ENCODE measurements at places on chromosomes 7 and 10.

- no peak for DNase-seq
Measured at GRCh38 chr10:13862546-13863233, 275.9 kb downstream of the PRPF18 start.

DNA sequence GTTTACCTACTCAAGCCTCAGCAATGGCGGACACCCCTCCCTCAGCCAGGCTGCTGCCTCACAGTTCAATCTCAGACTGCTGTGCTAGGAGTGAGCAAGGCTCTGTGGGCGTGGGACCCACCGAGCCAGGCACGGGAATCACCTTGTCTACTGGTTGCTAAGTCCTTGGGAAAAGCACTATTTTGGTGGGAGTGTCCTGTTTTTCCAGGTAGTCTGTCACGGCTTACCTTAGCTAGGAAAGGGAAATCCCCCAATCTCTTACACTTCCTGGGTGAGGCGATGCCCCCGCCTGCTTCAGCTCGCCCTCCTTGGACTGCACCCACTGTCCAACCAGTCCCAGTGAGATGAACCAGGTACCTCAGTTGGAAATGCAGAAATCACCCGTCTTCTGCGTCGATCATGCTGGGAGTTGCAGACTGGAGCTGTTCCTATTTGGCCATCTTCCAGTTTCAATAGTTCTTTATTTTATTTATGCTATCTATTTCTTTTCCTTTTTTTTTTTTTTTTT is at the start of gene HYAL4:
Gene HYAL4, plus strand, starts transcription at position 458 of the 508 bp plus-strand sequence. CDS start 23,105 bp downstream, outside the sequence.
- DNase-seq: no peak

DNA sequence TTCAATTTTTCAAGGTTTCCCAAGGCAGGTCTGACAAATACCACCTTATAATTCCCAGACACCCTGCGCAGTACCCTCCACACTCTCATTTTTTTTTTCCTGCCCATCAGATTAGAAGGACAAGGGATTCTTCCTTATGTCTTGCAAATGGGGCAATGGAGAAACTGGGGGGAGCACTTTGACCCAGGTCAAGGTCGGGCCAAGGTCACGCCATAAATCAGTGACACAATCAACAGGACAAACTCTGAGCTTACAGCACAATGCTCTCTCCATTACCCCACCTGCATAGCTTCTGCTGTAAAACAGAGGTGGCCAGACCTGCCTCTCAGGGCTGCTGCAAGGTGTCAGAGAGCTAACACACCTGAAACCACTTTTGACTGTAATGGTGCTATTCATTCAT is 254.4 kb upstream of the ZMIZ1 start:
- DNase-seq: no peak

GRCh38 chr10:117653170-117653515 is 110.6 kb downstream of the EMX2 start:
- DNase-seq: peak; percentile 61

DNA sequence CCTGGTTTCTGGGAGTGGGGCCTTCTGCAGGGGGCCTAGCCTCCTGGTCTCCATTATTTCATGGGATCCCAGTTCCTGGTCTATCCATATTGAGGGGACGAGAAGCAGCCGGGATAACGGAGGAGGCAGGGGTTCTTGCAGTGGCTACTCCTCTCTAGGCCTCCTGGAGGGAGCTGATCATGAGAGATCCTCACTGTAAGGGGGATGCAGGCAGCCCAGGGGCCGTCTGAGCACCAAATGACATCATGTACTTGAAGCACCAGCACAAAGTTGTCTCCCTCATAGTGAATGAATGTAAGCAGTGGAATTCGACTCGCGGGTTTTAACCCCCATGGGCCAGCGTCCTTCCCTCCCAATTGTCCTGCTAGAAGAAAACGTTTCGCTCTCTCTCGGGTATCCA is 964 bp upstream of the ADCY1 start:
- DNase-seq: no peak

- no peak for DNase-seq
Measured at GRCh38 chr10:120485946-120486345, 28.9 kb downstream of the PLPP4 start.

DNA sequence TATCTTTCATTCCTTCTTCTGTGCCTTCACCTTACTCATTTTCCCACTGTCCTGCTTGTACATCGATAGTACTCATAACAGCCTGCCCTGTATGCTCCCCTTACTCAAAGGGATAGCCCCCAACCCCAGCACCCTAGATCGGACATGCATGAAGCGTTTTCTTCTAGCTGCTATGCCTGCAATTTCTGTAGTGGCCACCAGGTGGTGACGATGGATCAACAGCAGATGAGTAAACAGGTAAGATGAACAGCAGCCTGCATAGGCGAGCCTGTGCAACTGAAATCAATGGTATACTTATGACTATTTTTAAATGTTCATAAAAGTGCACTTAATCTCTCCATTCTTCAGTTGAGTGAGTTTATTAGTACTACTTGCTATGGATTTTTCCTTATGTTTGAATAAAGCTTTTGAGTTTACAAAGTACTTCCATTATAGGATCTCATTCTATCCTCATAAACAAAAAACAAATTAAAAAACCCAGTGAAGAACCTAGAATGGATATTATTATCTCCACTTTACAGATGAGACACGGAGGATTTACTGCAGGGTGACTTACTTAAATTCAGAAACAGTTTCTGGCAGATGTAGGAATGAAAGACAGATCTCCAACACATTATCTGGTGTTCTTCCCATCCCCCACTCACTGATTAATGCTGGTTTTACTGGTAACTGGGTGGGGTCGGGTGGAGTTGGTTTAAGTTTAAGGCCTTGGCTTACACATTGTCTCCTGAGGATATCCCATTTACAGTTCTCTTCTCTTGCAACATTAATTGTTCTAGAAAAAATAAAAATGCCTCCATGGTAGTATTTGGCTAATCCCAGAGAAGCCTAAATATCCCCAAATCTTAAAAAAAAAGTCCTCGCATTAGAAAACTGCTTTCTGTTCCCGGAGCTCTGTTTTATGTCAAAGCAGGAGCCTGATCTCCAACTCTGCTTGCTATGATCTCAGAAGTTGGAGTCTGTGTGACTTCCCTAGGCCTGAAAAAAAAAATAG is 222.1 kb downstream of the GLI3 start:
- DNase-seq: no peak

DNA sequence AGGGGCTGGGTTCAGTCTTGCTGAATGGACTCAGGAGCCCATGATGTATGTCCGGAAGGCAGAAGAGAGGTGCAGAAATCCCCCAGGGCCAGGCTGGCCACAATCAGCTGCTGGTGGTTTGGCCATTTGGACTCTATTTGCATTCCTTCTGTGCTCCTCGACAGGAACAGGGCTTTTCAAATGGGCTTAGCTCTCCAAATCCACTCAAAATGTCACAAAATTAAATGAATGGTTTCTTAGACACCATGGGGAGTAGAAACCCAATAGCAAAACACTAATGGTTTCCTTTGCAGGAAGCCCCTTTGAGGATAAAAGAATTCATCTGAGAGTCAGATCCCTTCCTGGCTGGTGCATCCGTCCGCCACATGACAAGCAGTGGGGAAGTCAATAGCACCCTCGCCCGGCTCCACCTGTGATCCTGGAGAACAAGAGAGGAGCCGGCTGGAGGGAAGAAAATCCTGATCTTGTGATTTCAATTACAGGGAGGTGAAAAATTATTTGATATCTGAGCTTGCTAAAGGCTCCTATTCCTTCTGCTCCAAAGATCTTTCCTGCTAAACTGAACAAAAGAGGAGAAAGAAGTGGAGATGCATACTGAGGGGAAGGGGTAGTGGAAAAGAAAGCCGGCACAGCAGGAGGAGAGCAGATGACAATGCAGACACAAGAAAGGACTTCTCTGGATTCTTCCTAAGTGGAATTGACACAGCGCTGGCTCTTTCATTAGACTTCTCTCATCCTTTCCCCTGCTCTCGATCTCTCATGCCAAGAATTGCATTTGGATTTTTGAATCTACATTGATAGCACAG is 190.7 kb downstream of the C7orf25 start:
- DNase-seq: no peak

DNA sequence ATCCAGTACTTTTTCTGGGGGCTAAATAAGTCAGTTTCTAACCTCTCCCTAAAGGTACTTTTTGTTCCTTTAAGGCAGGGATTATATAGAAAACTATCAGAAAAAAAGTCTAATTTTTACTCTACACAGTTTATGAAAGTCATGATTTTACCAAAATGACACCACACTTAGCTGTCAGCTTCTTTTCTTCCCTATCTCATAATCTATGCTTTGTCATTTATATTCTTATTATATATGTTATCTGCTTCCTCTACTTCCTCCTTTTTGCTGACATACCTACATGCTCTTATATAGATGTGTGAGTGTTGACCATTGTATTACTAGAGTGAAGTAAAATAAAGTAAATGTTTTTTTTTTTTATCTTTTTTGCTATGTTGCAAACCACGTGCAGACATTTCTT is 203.9 kb upstream of the CHRM2 start:
- DNase-seq: no peak

GRCh38 chr10:6292741-6293151 is 90.0 kb downstream of the PFKFB3 start:
- DNase-seq: no peak

- no peak for DNase-seq
Measured at GRCh38 chr10:70479165-70479581, 606 bp downstream of the PALD1 start.

DNA sequence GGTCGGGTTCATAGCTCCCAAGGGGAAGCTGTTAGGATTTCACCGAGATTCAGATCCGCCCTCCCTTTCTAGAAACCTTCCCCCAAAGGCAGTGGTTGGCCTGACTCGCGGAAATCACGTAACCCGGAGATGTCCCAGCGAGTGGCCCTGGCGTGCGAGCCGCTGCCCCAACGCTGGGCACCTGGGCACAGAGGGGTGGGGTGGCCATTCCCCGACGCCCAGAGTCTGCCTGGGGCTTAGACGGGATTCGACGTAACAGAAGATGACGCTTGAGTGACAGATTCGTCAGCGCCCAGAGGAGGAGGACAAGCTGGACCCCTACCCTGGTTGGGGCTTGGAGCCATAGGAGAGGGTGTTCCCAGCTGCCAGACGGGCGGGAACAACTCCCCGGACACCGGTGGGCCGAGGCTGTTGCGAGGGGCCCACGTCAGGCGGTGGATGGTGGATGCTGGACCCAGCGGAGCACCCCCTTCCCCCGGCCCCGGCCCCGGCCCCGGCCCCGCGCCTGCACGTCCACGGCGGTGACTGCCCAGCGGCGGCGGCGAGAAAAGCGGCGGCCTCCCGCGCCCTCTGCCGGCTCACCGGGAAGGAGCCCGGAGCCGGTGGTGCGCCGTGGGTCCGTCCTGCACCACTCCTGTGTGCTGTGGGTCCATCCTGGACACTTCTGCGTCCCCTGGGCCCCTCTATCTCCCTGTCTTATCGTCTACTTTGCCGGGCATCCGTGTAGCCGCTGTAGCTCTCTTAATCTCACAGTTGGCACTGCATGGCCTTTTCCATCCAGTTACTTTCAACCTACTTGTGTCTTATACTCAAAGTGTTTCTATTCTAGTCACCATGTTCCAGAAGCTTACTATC is 35.4 kb upstream of the KNDC1 start:
- no peak for DNase-seq

DNA sequence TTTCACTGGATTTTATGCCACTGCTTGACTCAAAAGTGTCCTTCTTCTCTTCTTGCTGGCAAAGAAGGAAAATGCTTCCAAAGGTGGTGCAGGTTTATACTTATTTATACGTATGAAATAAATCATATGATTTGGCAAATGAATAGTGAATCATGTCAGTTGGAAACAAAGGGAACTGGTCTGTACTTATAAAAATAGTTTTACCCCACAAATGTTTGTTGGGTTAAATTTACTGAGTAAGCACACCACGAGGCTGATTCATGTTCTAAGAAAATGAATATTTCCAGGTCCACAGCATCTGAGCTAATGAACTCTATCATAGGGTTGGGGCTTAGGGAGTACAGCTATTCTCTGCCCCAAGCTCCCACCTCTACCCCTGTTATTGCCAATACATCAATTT is 232.2 kb downstream of the TRIL start:
- DNase-seq: no peak

- no peak for DNase-seq
Measured at GRCh38 chr10:101063050-101063525, 1.3 kb downstream of the KAZALD1 start.

- no peak for DNase-seq
Measured at GRCh38 chr10:13993169-13993568, 337.6 kb downstream of the FRMD4A start.

GRCh38 chr10:114825513-114826253 is 4.1 kb downstream of the FHIP2A start:
- DNase-seq: peak; percentile 67

DNA sequence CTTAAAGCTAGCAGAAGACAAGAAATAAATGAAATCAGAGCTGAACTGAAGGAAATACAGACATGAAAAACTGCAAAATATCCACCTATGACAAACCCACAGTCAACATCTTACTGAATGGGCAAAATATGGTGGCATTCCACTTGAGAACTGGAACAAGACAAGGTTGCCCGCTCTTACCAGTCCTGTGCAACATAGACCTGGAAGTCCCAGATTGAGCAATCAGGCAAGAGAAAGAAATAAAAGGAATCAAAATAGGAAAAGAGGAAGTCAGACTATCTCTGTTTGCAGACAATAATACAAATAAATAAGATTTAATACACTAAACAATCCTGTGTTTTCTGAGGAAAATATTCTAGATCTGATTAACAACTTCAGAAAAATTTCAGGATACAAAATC is 570.5 kb upstream of the SEMA3D start:
- DNase-seq: no peak

DNA sequence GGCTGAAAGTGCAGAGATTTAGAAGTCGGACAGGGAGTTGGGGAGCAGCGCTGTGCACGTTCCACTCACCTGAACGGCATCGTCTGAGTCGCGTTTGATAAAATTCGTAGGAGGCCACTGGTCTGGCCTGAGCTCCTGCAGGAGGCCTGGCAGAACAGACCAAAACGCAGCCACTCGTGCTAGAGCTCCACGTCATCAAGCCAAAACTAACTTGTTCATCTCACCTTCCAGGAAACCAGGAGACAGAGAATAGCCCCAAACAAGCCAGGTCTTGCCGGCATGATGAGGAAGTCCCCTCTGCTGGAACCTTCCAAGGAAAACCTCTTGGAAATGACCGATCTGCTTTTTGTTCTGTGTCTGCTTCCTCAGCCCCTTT is 43.4 kb upstream of the DNAJB6 start:
- no peak for DNase-seq

GRCh38 chr7:249989-250388 is 40.0 kb upstream of the FOXL3 start:
- DNase-seq: no peak

GRCh38 chr10:93150289-93150688 is 76.6 kb downstream of the CYP26A1 start:
- no peak for DNase-seq

DNA sequence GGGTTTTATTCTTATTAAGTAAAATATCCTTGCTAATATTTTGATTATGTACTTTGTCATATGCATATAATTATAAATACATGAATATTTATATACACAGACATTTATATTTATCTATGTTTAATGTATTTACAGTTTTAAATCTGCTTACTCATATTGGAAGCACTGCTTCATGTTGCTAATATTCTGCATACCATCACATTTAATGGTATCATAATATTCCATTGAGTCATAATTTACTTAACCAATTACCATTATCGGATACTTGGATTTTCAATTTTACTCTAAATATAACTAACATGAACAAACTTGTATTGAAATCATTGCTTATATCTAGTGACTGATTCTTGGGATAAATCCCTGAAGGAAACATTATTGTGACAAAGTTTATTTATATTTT is 155.2 kb downstream of the MBL2 start:
- no peak for DNase-seq

GRCh38 chr10:13969118-13969791 is 361.5 kb downstream of the FRMD4A start:
- DNase-seq: no peak
